ENCODE measurements at places on chromosomes 7 and 10. TPM values are rescaled to one million over a fixed set of nuclear protein-coding genes. Genes with fewer than 3 reads are reported as not detected.

GRCh38 chr10:101219946-101220451 lies 9.3 kb downstream of the LBX1 start:
- no peak for DNase-seq

GRCh38 chr10:80443531-80443974 lies 10.6 kb upstream of the TSPAN14 start:
- no peak for DNase-seq

GRCh38 chr10:118471863-118472262 lies 123.6 kb downstream of the PRLHR start:
- DNase-seq, result no peak

DNA sequence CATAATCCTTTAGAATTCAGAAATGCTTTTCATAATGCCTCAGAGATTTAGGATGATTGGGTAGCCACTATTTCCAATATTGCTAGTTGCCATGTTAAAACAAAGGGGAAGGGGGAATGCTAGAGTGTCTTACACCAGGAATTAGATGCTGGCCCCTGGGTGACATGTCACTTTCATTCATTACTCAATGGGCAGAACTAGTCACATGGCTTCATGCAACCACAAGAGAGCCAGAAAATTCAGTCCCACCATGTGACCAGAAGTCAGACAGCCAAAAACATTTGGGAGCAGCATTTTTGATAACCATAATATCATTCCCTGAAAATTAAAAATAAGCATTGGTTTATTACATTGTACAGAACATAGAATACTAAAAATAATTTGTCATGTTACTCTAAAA lies 81.2 kb downstream of the CREB5 start:
- DNase-seq, result no peak

DNA sequence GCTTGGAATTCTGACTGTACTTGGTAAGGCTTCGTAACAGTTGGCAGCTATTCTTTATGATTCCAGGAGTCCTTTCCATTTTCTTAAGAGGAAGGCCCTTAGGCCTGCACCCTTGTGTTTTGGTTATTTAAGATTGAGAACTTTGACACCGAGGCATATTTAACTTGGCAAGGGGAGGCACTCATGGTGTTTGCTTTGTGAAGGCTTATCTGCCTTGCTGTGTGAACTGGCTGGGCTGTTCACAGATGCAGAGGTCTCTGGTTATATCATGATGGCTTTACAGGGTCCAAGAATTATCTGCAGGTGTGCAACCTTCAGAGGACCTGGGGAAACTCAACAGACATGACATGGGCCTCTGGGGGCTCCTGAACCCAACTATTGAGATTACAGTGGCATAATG lies 833 bp upstream of the PNLIPRP1 start:
- no peak for DNase-seq

GRCh38 chr10:124020981-124021815 lies 72.2 kb downstream of the CHST15 start:
- no peak for DNase-seq

GRCh38 chr10:98485959-98486358 lies 39.2 kb upstream of the HPS1 start:
- no peak for DNase-seq

DNA sequence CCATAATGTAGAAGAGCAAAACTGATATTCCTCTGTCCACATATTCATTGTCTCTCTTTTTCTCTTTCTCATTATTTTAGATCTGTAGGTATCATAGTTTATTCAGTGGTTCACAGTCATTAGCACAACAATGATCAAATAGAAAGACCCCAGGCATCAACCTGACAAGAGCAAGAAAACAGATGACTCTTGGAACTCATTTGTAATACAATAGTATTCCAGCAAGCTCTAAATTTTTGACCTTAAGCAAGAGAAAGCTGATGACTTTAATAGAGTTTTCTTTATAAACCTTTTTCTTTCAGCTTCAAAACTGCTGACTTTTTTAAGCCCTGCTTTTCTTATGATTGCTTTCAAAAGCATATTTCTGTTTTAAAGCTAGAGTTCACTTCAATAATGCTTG lies 507.5 kb upstream of the SORCS1 start:
- DNase-seq, result no peak

DNA sequence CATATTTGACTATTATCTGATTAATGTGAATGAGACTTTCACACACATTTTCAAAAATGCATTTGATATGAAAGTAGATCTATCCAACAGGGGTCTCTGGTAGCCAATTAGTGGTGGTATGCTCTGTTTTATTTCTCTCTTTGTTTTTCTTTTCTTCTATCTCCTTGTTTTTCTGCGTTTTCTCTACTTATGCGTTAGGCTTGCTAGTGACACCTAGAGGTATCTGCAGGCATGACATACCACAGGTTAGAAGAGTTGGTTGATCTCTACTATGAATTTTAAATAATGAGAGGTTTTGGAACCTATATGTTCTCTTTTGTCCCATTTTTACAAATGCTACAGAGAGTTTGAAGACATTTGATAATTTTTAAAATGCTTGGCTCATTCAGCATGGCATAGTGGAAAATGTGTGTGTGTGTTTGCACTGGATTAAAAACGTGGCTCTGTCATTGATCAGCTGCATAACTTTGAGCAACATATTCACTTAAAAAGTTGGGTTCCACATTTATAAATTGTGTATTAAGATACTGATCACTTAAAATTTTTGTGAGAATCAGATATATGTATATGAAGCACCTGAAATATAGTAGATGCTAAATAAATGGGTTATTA lies 28.1 kb upstream of the PLXDC2 start:
- DNase-seq, result no peak

DNA sequence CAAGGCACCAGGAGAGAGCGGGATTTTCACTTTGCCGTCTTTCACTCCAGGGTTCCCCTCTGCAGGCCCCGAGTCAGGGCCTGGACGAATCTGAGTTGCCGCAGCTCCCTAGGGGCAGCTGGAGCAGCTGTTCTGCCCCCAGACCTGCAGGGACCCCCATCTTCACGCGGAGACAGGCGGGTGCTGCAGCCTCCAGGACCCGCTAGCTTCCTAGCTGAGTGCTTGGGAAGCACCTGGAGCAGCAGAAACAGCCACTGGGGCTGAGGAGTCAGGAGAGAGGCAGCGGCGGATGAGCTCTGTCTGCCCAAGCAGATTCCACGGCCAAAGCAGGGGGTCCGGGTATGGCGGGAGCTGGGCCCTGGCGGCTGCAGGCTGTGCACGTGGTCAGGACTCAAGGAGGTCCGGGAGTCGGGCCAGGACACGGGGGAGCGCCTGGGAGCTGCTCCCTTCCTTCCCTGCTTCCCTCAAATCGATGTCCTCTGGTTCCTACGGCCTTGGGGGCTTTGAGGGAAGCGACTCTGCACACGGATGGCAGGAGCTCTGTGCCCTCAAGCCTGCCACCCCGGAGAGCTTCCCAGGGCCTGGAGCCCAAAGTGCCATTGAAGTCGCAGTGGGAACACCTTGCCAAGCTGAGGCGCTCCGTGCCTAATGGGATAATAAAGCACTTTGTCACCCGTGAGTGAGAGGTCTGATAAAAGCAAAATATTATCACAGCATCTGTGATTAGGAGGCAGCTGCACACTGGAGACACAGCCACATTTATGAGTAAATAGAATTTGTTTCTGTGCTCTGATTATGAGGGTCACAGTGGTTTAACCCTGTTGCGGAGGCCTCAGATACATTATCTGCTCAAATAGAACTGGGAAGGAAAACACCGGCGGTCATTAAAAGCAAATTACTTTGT lies 17.2 kb downstream of the MNX1 start:
- no peak for DNase-seq

DNA sequence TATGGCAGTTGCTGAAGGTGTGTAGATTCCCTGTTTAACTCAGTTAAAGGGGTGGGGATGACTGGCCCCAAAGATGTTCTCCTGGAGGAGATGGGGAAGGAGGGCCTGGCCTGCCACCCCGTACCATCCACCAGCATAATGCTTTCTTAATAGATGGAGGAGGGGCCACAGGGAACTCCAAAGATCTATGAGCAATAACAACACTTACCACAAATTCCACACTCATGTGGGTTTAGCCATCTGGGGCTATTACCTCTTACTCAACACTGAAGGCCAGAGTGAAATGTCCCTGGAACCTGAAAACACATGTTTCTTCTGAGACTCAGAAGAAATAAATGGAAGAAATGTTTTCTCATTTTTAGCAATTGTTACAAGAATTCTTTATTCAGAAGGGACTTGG lies 259.0 kb downstream of the CXCL12 start:
- no peak for DNase-seq

DNA sequence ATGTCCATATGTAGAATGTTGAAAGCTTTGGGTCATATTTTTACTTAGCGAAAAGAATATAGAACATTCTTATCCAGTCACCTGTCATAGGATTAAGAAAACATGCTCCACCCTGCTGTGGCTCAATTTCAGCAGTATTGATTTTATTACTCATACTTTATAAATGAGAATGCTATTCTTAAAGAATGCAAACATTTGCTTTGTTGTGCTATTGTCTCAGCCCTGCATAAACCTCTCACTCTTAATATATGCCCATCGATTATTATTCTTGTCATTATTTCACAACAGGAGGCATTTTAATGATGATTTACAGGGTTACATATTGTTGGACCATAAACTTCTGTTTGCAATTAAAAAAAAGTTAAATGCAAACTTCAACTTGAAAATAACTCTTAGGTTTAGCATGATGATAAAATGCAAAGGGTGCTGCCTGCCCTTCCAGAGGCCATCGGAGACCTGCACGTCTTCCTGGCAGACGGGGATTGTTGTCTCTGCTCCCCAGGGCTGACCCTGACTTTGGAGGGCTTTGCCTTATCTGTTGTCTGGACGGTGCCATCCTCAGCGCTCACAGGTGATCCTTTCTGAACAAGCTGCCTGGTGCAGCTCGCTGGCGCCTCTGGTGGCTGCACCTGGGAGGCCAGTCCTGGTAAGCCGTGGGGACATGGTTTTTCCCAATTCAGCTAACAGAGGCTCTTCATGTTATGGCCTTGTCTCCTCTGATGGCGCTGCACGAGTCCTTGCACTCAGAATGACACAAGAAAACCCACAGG lies 50.0 kb upstream of the SHH start:
- DNase-seq, result no peak

- no peak for DNase-seq
These were observed 50.7 kb downstream of the SYPL1 start for GRCh38 chr7:106061301-106061979.

DNA sequence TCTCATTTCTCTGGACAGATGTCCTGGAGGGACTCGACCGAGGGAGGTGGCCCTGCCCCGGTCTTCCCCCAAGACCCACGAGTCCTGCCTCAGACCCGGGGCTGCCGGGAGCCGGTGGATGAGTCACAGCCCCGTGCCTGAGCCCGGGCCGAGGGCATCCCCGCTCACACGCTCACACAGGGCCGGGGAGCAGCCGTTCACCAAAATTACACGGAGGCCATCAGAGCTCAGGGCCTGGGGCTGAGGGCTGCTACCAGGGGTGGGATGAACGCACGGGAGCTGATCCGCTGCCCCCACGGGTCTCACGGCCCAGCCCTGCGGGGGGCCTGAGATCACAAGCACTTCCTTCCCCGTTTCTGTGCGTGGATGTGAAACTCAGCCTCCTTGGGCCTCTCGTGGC lies 17.5 kb downstream of the FAM20C start:
- DNase-seq, result no peak

GRCh38 chr7:34362621-34363020 lies 295.4 kb upstream of the NPSR1 start:
- no peak for DNase-seq

DNA sequence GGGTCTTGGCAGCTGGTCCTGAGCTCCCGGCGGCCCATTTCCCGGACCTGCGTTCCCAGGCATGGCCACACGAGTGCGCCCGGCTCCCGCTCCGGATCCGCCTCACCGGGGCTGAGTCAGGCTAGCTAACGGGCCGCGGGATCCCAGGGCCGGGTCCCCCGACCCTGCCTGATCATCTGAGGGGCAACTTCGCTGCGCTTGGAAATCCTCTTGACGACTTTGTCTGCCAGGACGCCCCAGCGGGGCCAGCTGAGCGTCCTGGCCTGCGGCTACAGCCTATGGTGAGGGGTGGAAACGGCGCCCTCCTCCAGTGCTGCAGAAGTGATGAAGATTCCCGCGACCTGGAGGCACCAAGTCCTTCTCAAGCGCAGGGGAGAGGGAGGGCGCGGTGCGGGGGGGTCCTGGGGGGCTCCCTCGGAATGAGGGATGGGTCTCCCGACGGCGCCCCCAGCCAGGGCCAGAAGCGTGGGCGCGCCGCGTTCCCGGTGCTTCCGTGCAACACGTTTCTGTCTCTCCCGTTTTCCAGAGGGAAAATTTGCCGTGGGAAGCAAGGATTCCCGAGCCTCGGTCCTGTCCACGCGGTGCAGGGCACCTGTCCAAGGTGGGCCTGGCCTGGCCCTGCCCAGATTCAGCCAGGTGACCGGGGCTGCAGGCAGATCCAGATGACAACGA lies 212.4 kb downstream of the CCSER2 start:
- DNase-seq, result no peak

The HKDC1 gene
- 19.0 TPM for polyA plus RNA-seq

The XRCC2 gene
- polyA plus RNA-seq, result 7.3 TPM

The APBB1IP gene
- polyA plus RNA-seq, result 1.7 TPM

The CLRN3 gene
- not detected for polyA plus RNA-seq

The PARD3 gene
- polyA plus RNA-seq, result 63.3 TPM

The MOGAT3 gene
- 0.14 TPM for polyA plus RNA-seq

The UCMA gene
- polyA plus RNA-seq, result not detected

The MBL2 gene
- not detected for polyA plus RNA-seq

The CPVL gene
- 63.2 TPM for polyA plus RNA-seq

The GNAI1 gene
- polyA plus RNA-seq, result 135 TPM

The MKI67 gene
- polyA plus RNA-seq, result 46.2 TPM

The FRMPD2 gene
- 0.08 TPM for polyA plus RNA-seq

The LRRTM3 gene
- polyA plus RNA-seq, result 6.7 TPM

The MMD2 gene
- 0.14 TPM for polyA plus RNA-seq

The MUC12 gene
- polyA plus RNA-seq, result 0.46 TPM

Data from left renal pelvis (tissue), 4 donors.